AG09309 (cell line): ENCODE measurements at places on chromosomes 16 and 17.
A peak's percentile ranks its signal among the peaks of the same experiment; 100 is the strongest.

DNA sequence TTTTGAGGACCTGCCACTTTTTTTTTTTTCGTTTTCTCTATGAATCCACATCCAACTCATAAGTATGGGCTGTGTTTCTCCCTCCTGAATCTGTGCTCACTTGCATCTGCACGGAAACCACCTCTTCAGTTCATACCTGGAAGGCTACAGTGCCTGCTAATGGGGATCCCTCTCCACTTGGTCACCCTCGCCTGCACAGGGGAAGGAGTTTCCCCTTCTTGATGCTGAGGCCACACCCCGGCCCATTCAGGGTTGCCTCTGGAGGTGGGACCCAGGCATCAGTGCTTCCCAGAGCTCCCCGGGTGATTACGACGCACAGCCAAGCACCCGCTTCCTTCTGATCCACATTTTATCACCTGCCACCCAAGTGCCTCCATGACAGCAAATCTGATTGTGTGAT is 85.9 kb upstream of the TBC1D3K start:
- no peak for DNase-seq

DNA sequence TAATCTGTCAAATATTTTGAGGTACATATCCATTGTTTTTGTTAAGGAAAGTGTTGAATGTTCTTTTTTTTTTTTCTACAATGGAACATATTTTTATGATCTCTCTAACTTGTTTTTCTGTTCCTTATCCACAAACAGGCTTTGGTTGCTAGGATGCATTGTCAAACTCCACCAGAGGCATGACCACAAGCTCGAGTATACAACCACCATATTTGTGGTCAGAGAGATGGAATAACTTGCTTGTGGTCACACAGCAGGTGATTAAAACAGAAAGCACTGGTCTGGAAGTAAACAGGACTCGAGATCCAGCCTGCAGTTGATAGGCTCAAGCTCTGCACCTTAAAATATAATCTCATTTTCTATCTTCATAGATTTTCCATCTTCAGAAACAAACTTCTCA is 105.8 kb upstream of the ADAMTS18 start:
- DNase-seq = no peak

DNA sequence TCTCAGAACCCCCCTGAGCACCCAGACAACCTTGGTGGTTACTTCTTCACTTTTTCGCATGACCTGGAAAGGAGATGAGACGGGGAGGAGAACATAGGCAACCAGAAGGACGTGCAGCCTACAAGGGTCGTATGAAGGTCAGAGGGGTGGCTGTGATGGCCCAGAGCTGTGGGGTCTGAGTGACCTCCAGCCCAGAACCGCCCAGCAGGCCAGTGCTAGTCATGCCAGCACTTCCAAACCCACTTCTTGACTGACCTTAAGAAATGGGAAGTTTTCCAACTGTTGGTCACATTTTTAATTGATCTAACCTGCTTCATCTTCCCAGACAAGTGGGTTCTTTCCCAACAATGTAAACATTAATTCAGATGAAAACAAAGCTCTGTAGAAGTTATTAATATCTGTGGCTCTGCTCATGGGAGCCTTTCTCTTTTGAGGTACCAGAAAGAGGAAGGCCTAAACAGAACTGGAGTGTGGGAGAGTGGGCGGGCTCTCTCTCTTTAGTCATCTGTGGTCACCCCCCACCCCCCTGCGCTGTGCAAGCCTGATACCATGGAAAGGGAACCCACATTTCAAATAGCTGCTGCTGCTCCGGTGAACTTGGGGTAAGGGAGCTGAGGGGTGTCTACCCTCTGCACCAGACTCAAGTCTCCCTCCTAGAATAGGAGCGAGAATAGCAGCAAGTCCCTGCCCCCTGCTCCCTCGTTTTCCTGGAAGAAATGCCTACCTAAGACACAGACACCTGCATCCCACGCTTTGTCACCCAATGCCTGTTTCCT is 101.6 kb downstream of the RAB11FIP4 start:
- no peak for DNase-seq

- no peak for DNase-seq
Measured at GRCh38 chr16:57007050-57007449, 17.7 kb downstream of the NLRC5 start.

GRCh38 chr17:19357761-19358160 is 4.8 kb downstream of the B9D1 start:
- DNase-seq = no peak

DNA sequence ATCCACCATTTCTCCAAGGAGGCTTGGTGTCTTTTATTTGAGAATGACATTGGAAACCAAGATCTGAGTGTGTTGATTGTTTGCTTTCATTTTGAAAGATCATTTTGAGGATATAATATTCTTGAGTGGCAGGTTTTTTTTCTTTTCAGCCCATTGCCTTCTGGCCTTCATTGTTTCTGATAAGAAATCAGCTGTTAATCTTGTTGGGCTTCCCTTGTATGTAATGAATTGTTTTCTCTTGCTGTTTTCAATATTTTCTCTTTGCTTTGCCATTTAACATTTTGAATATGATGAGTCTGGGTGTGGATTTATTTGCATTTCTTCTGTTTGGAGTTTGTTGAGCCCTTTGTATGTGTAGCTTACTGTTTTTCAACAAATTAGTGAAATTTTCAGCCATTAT is 22.0 kb downstream of the PRSS54 start:
- no peak for DNase-seq

- DNase-seq = no peak
Measured at GRCh38 chr16:21279501-21279900, 1.4 kb upstream of the CRYM start.

DNA sequence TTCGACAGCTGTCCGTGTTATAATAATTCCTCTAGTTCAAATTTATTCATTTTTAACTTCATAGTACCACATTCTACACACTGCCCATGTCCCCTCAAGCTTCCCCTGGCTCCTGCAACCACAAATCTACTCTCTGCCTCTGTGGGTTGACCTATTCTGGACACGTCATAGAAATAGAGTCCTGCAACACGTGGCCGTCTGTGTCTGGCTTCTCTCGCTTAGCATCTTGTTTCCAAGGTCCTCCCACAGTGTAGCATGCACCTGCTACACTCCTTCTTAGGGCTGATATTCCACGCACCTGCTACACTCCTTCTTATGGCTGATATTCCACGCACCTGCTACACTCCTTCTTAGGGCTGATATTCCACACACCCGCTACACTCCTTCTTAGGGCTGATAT is 16.5 kb downstream of the SCGB1C2 start:
- no peak for DNase-seq

DNA sequence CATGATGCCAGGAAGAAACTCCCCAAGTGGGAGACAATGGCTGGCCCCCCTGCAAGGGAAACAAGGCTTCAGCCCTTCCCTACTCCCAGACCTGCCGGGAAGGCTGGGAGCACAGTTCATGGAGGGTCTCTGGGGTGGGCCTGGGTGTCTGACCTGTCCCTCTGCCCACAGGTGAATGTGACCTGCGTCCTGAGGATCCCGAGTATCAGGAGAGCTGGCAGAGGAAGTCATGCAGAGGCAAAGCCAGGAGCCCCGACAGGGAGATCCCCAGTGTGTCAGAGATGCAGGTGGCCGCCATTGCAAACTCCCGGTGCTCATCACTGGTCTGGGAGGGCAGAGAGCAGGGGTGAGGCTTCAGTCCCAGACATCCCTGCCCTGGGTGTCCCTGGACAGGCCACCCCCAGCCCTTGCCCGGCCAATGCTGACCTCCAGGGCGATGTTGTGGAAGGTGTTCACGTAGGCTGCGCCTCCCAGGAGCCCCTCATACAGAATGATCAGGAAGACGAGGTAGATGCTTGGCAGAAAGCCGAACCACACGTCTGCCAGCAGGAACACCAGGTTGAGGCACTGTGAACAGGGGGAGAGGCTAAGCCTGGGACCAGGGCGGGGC is 5.3 kb upstream of the NPIPB7 start:
- DNase-seq = no peak

DNA sequence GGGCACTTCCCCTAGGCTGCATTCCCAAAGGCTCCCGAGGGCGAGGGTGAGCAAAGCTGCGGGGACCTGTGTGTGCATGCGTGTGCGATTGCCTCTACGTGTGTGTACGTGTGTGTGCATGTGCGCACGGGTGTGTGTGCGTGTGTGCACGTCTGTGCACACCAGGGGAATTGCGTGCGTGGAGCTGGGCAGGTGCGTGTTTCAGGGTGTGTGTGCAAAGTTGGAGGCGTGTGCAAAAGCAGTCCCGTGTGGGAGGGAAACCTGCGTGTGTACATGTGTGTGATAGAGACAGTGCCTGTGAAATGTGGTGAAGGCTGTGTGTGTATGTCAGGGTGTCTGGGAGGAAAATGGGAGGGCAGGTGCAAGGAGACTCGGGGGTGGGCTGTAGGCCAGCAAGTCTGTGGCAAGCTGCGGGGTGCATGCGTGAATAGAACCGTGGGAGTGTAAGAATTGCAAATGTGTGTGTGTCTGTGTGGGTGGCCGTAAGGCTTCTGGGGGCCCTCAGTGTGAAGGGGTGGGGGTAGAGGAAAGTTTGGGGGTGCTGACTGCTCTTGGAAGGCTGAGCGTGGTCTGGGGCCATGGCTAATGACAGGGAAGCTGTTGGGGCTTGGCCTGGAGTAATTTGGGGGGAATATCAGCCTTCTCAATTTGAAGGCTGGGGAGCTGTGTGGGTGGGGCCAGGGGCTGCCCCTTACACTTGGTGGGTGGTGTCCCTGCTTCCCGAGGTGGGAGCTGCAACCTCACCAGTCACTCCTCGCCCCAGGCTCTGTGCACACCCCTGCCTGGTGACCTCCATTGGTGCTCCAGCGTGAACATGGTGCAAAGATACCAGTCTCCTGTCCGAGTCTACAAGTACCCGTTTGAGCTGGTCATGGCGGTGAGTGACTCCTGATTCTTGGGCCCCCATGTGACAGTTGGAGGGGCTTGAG is 644 bp downstream of the SEC14L5 start:
- no peak for DNase-seq

DNA sequence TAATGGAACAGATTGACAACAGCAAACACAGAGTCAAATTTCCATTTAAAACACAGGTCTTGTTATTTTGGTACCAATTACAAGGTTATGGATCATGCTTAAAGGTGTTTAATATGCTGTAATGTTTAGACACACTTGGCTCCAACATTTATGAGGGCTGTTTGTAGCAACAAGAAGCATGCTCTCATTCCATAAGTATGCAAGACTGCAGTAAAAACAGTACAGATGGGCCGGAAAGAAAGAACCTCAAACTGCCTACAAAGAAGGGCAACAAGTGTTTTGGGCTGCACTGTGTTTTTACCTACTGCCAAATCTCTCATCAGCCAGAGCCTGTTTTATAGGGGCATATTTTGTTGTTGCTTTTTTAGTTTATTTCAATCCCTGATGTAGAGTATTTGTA is 100.5 kb upstream of the HS3ST3A1 start:
- DNase-seq = peak; percentile 64

- no peak for DNase-seq
Measured at GRCh38 chr16:27231692-27232060, 28.4 kb downstream of the KDM8 start.

GRCh38 chr17:73203788-73204479 is 11.1 kb downstream of the COG1 start:
- no peak for DNase-seq

- no peak for DNase-seq
Measured at GRCh38 chr17:16820161-16820877, 130.3 kb downstream of the CCDC144A start.

GRCh38 chr16:1830213-1830612 is 3.2 kb downstream of the FAHD1 start:
- DNase-seq = no peak

DNA sequence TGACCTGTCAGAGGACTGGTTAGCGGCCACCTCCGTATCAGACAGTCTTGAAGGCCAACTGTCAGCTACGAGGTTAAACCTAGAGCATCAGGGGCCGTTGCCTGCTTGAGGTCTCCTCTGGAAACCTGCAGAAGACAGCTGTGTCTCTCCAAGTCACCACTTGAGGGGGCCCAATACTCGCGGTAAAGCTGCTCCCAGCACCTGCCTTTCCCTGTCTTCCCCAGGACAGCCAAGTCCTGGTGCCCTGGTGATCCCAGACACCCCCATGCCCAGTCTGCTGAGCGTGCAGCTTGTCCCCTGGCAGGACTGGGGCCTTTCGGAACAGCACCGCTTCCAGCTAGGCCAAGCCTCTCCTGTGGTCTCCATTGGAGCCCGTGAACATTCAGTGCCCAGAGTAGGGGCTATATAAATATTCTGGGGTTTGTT is 80.1 kb downstream of the DNAH17 start:
- DNase-seq = peak; percentile 23

GRCh38 chr17:8413328-8413727 is 15.7 kb upstream of the RNF222 start:
- no peak for DNase-seq

- DNase-seq = no peak
Measured at GRCh38 chr17:37792787-37793186, 47.9 kb upstream of the HNF1B start.

DNA sequence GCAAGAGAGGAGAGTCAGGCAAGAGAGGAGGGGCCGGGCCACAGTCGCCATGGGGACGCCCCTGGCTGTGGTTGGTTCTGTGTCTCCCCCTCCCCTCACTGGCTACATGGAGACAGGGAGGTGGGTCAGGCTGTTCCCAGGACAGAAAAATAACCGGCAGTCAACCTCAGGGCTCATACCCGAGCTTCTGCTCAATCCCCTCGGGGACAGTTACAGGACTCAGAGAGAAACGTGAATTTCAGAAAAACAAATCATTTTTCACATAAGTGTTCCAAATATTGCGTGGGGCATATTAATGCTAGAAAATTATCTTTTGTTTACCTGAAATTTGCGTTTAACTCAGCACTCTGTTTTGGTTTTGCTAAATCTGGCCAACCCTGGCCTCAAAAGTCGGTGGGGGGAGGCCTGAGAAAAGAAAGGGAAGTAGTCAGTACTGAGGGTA is 22.2 kb upstream of the CPSF4L start:
- no peak for DNase-seq

DNA sequence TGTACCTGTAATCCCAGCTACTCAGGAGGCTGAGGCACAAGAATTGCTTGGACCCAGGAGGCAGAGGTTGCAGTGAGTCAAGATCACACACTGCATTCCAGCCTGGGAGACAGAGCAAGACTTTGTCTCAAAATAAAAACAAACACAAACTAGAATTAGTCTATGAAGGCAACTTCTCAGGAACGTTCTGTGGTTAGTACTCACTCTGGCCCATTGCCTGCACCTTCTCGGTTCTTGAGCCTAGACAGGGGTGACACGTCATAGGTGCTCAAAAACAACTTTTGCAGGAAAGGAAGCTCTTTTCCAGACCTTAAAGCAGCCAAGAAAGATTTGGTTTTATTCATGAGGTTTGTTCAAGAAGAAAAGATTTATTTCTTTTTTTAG is 22.3 kb upstream of the CNOT1 start:
- no peak for DNase-seq

DNA sequence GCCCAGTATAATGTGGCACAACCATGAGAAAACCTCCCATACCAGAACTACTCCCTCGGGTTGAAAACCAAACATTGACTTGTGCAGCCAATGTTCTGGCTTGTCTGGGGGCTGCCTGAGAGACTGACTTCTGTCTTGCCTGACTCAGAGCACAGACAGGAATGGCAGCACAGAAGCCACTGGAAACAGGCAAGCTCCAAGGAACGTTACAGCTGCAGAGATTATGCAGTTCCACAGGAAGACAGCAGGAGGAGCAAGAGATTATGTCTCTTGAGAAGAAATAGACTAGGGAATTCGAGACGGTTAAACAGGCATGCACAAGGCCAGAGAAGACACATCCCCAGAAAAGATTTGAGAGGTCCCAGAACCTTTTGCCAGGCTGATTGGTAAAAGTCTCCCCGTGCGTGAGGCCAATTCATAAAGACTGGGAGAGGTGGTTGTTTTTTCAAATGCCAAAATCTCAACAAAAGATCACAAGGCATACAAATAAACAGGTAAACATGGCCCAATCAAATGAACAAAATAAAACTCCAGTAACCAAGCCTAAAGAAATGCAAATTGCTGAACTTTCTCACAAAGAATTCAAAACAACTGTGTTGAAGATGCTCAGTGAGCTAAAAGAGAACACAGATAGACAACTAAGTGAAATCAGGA is 90.6 kb upstream of the CDH5 start:
- DNase-seq = no peak
